ENCODE measurements at places on chromosomes 7 and 10.
A peak's percentile ranks its signal among the peaks of the same experiment; 100 is the strongest.

- DNase-seq: peak; percentile 14
Observed at GRCh38 chr10:106504536-106504935, 660.0 kb downstream of the SORCS1 start.

GRCh38 chr7:98733036-98733435, 116.0 kb downstream of the NPTX2 start:
- peak; percentile 1 for DNase-seq

- DNase-seq: no peak
Observed at GRCh38 chr10:129331207-129331838, 135.7 kb upstream of the MGMT start.

DNA sequence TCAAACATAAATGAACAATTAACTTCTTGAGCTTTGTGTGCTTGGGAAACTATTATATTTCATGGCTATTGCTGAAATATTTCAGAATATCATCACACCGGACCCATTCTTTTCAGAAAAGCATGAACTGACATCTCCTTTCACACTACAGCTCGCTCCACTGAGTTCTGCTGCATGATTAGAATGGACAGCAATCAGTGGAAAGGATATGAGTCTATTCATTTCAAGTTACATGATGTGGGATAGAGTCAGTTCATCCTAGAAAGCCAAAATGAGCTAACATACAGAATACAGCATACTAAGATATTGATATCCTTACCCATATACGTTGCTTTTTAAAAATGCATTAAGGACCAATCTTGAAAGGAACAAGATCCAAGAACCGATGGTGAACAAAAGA, 1.1 kb upstream of the FAM53B start:
- DNase-seq: no peak

- no peak for DNase-seq
Observed at GRCh38 chr10:118033905-118034304, 12.8 kb downstream of the RAB11FIP2 start.

- DNase-seq: no peak
Observed at GRCh38 chr10:69049566-69049961, 38.3 kb upstream of the SRGN start.

DNA sequence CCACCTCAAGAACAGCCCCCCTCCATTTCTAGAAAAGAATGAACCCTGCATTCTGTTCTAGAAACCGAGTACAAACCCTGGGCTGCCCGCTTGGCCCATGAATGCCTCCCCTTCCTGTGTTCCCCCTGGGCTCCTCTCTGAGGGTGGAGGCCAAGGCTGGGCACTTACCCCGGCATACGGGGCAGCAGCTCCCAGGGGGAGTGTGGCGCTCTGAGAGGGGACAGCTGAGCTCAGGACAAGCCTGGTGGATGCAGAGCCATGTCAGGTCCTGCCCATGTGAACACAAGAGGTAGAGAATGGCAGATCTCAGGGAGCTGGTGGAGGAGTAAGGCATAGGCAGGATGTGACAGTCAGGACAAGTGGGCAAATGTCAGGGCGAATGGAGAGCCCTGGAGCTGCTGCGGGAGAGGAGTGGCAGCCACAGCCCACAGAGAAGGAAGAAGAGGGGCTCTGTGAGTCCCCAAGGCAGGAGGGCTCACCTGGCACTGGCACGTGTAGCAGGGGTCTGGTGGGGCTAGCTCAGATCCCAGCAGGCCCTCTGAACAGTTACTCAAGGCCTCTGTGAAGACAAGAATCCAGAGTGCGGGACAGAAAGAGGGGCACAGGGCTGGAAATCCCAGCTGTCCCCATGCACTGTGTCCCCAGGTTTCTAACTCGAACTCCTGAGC, 18.9 kb downstream of the ATP6V1F start:
- DNase-seq: no peak

GRCh38 chr7:29319719-29320521, 125.3 kb downstream of the CHN2 start:
- DNase-seq: no peak

GRCh38 chr10:5764422-5765297, 48.6 kb downstream of the GDI2 start:
- no peak for DNase-seq

DNA sequence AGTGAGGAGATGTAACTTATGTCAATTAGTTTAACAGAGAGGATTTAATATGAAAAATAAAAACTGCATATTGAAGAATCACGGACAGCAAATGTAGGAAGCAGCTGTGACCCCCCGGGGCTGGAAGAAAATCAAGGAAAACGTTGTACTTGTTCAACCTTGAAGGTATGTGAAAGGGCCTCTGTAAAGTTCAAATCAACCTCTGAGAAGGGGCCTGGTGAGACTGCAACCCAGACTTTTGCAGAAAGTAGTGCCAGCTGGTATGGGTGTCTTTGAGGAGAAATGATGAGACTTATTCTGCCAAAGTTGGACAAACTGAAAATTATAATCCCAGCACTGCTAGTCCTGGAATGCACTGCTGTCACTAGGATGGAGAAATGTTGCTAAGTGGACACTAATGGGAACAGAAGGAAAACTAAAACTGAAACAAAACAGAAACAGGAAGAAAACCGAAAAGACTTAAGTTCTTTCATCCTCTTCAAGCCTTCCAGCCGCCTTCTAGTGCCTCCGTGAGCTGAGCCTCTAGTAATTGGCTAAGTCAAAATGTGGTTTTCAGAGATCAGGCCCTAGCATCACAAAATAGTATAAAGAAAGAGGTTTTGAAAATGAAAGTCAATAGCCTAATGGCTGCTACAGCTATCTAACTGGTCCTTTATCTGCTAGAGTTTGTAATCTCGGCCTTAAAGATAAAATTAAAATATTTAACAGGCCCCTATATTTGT, 253.7 kb upstream of the SORCS1 start:
- DNase-seq: no peak

GRCh38 chr10:98642281-98642680, 195.5 kb upstream of the HPS1 start:
- no peak for DNase-seq

DNA sequence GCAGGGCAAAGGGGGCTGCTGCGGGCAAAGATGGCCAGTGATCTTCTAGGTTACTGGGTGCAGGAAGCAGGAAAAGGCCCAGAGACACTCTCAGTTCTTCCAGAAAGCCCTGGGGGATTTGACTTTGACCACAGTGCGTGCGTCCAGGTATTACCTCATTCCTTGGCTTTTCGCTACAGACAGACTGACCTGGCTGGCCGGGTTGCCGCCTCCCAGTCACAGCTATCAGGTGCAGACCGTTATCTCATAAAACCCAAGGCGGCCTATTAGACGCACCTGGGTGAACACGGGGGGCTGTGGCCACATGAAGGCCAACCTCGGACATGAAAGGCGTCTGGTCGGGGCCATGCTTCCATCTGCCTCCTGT, 80.3 kb downstream of the FOXL3 start:
- DNase-seq: no peak

DNA sequence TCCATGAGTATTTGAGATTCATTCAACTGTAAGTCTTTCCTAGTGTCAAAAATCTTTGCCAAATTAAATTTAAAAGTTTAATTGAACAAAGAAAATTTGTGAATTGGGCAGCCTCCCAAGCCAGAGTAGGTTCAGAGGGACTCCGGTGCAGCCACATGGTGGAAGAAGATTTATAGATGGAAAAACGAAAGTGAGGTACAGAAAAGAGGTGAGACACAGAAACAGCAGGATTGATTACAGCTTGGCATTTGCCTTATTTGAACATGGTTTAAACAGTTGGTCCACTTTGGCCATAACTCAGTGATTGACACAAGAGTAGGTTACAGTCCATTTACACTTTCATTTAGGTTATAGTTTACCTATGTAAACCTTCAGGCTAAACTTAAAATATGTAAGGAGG, 465.8 kb downstream of the ARL4A start:
- DNase-seq: no peak

Data from HS-27A (cell line).